ENCODE measurements at places on chromosomes 5 and 9. TPM values are rescaled to one million over a fixed set of nuclear protein-coding genes. Genes with fewer than 3 reads are reported as not detected.

The EPB41L4B gene
- 0.15 TPM for total RNA-seq

The PAEP gene
- total RNA-seq: not detected

The FSD1L gene
- total RNA-seq: 10.3 TPM

The CCDC152 gene
- 5.8 TPM for total RNA-seq

The RANBP17 gene
- 0.83 TPM for total RNA-seq

The PIP5KL1 gene
- 3.3 TPM for total RNA-seq

The LCN1 gene
- not detected for total RNA-seq
